ENCODE measurements at places on chromosomes 1 and 21.
A peak's percentile ranks its signal among the peaks of the same experiment; 100 is the strongest.

DNA sequence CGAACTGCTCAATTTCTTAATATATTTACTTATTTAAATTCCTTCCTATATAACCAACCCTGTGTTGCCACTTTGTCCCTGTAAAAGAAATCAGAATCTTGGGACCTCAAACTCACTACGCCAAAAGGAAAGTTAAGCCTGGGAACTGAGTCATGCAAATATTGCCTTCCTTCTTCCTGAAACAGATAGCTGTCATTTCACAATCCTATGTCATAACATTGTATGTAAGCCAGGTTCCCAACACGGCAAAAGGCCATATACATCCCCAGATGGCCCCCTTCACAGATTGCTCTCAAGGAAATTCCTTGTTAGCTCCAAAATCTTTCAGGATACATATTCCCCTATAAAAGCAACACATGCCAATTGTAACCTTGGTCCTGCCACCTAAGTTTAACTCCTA is 39.7 kb downstream of the C21orf91 start:
- no peak for DNase-seq

- no peak for DNase-seq
Observed at GRCh38 chr1:216627252-216627651, 96.0 kb downstream of the ESRRG start.

DNA sequence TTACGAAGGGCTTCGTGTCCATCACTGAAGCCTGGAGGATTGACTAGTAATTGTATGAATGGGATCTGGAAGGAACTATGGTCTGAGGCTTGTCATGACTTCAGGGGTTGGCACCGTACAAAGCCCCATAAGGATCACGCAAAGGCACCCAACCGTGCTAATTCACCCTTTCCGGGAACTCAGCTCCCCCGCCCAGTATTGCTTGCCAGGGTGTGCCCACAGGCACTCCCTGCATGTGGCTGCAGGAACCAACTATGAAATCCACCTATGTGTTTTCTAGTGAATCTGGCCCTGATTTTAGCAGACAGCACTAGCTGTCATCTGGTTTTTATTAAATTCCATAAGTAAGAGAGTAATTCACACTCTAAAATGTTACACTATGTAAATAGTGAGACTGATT is 139.2 kb downstream of the TM2D1 start:
- DNase-seq = no peak

DNA sequence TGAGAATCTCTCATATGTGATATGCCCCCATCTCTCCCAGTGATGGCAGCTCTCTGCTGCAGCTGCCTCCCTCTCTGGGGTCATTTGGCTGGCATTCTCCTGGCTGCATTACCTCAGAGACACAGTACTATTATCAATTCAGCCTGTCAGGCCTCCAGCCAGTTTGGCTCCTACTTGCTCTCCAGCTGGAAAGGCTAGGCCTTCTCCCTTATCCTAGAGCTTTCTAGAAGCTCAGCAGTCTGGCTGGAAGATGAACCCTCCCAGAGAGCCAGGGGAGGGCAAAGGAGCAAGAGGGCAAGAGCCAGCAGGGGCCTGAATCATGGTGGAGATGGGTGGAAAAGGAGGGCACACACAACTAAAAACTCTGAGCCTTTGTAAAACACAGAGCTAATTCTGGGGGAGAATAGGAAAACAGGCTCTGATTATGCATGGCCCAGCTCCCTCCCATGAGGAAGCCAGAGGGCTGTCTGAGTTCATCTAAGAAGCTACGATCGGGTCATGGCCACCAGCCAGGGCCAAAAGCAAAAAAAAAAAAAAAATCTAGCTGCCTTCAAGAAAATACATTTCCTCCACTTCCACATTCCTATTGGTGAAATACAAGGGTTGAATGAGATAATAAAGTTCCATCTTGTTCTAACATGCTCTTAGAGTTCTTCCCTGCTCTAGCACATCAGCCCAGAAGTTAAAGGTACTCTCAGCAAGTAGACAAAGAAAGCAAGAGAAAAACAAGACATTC is 8.8 kb downstream of the LAMB3 start:
- DNase-seq = no peak

- no peak for DNase-seq
Observed at GRCh38 chr1:4584449-4584848, 70.0 kb upstream of the AJAP1 start.

DNA sequence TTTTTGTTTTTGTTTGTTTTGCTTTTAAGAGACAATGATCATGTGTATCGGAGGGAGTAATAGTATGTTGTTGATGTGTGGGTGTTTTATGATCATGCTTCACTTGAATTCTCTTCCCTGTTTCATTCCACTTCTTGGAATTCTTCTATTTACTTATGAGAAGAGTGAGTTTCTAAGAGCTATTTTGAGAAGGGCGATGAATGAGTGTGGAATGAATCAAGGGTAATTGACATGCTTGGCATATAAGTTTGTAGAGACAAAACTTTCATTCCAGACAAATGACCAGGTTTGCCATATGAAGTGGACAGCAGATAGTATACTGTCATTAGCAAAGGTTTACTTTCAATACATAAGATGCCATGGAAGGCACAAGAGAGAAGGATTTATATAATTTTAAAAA is 42.3 kb upstream of the PDC start:
- DNase-seq = no peak

DNA sequence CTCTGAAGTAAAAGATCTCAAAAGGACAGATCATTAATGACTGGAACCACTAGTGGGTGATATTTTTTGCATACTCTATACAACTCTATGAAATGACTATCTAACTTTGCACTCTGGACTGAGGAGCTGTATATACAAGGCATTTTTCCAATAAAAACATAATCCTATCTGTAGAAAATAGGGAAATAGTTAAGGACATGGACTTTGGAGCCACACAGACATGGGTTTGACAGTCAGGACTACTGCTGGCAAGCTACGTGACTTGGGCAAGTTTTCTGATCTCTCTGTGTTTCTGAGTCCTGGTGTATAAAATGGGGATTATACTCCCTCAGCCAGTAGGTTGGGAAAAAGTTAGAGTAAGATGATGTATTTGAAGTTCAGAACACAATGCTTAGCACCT is 20.9 kb upstream of the HSD3B2 start:
- no peak for DNase-seq

GRCh38 chr21:42651515-42652401 is 1.7 kb upstream of the PDE9A start:
- no peak for DNase-seq

GRCh38 chr1:210292231-210292871 is 36.4 kb upstream of the HHAT start:
- DNase-seq = peak; percentile 75

- no peak for DNase-seq
Observed at GRCh38 chr1:240824238-240824637, 212.3 kb upstream of the GREM2 start.

DNA sequence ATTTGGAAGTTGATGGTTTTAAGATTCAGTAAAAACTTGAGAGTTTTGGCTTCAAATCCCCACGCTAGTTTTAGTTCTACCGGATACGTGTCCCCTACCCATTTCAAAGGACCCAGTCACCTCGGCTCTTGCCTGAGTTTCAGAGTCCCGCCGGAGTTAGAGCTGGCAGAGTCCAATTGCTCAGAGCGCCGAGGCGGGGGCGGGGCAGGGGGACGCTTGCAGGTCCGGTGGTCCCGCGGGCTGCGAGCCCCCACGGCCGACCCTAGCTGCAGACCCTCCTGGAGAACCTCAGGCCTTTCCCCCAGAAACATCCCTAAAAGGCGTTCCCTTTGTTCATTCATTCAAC is 765 bp upstream of the VPS45 start:
- DNase-seq = peak; percentile 59

- DNase-seq = no peak
Observed at GRCh38 chr1:103273106-103273505, 164.8 kb upstream of the COL11A1 start.

GRCh38 chr1:204224655-204225054 is 10.9 kb upstream of the GOLT1A start:
- DNase-seq = no peak

DNA sequence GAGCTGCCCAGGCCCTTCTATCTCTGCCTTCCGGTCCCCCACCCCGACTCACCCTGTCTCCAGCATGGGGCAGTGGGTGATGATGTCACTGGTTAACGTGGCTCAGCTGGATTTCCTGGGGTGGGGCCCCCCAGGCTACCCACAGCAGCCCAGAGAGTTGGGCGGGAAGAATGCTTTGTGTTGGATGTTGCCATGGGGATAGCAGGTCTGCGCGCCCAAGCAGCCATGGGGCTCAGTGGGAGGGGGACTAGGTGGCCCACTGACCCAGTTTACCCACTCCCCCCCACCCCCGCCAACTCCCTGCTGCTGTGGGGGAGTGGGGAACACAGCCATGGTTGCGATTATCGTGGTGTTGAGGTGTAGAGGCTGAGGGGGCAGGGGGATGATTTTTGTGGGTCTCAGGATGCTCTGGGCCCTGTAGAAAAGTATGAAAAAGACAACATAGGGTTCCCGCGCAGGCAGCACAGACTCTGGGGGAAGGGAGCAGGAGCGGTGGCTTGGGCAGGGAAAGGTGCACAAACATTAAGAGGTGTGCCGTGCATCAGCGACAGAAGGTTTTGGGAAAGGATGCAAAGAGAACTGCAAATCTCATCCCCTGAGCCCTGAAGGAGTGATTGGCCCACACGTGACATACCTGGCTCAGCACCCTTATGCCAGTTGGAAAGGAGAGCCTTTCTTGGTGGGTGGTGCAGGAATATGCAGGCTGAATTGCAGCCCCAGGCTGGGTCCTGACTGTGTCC is 8.5 kb downstream of the CELSR2 start:
- DNase-seq = no peak

DNA sequence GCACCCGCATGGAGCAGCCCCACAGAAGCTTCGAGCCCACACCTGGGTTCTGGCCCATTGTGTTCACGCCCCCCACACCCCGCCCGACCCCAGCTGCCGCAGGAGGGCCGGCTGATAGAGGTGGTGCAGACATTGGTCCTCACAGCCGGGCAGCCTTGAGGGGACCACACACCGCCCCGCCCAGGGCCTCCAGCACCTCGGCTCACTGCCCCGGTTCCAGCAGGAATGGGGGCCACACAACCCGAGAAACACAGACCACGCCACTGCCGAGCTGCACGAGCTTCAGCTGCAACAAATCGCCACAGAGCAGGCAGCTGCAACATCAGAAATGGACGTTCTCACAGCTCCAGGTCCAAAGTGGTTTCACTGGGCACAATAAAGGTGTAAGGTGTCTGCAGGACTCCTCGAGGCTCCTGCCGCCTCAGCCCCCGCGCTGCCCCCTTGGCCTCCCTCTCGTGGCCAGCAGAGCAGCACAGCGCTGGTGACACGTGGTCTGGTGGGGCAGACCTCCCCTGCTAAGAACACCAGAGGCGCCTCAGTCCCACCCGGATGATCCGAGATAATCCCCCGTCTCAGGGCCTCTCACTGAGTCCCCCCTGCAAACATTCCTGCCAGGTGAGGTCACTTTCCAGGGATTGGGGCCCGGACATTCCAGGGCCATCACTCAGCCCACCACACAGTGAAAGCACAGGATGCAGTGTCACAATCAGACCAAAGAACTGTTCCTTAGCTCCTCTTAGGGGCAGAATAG is 62.3 kb upstream of the ADARB1 start:
- DNase-seq = no peak
